ENCODE measurements at places on chromosomes 6 and 20. TPM values are rescaled to one million over a fixed set of nuclear protein-coding genes. Genes with fewer than 3 reads are reported as not detected.

Gene LPIN3
- total RNA-seq = 8.1 TPM

Gene HLA-E
- 66.3 TPM for total RNA-seq

Gene RAB44
- total RNA-seq = not detected

Gene MAP1LC3A
- 92.3 TPM for total RNA-seq

Gene MAP3K5
- 9.5 TPM for total RNA-seq

Gene TEAD3
- total RNA-seq = 32.2 TPM

Gene TMEM244
- total RNA-seq = not detected

Gene SPATA25
- 0.16 TPM for total RNA-seq

Gene F13A1
- total RNA-seq = 0.16 TPM

Gene DHX35
- total RNA-seq = 7.9 TPM

Gene LINC00237
- not detected for total RNA-seq

Gene SRXN1
- total RNA-seq = 26.9 TPM

Gene CEP85L
- total RNA-seq = 4.6 TPM

Gene ANKRD6
- 3.5 TPM for total RNA-seq

Gene TRERF1
- total RNA-seq = 3.2 TPM

Gene PKIB
- 15.2 TPM for total RNA-seq

Gene TBX18
- total RNA-seq = 2.5 TPM

Gene KHDC1L
- total RNA-seq = 0.33 TPM

Gene POPDC3
- 11.4 TPM for total RNA-seq

Gene OR2H1
- total RNA-seq = not detected

Gene LY6G6D
- total RNA-seq = not detected

Gene PXDC1
- total RNA-seq = 67.0 TPM

Gene ZBP1
- total RNA-seq = not detected

Gene CEBPB
- 39.9 TPM for total RNA-seq

Gene DEFB132
- not detected for total RNA-seq

Gene PCK1
- not detected for total RNA-seq

Gene TREM2
- total RNA-seq = not detected

Gene SLC17A1
- total RNA-seq = 0.25 TPM

Gene CEP250
- 31.4 TPM for total RNA-seq

Gene ACSS1
- 8.7 TPM for total RNA-seq

Gene CALHM5
- total RNA-seq = 0.49 TPM

Gene ERVFRD-1
- total RNA-seq = not detected

Gene SMIM29
- 39.3 TPM for total RNA-seq

Gene IL17A
- not detected for total RNA-seq

Gene TUBB2A
- 261 TPM for total RNA-seq

Gene SRMS
- total RNA-seq = not detected

Gene USP49
- total RNA-seq = 1.9 TPM

Gene HDAC2
- 66.0 TPM for total RNA-seq

Gene JPH2
- 0.33 TPM for total RNA-seq

Gene RPP40
- 7.6 TPM for total RNA-seq

Gene RNF39
- total RNA-seq = not detected

Gene LSM2
- 128 TPM for total RNA-seq

Gene PBOV1
- total RNA-seq = not detected

Gene SNAI1
- 4.2 TPM for total RNA-seq

Gene FOXA2
- not detected for total RNA-seq
